ENCODE measurements at places on chromosomes 5 and 9.

DNA sequence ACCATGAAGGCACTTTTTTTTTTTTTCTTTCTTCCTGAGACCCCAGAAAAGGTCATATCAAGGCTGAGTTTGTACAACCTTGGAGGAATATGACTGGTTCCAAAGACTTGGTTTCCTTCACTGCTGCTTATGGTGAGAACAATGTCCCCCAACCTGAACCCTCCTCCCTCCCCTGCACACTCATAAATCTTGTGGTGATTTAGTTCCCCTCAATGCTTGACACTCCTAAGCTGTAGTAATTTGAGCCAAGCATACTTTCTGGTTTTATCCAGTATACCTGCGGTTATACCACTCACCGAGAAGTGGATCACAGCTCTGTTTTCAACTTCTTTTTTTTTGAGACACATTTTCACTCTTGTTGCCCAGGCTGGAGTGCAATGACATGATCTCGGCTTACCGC lies 149.9 kb upstream of the KLF4 start:
- DNase-seq, result peak; percentile 56

GRCh38 chr9:100112677-100113336 lies 13.8 kb downstream of the INVS start:
- no peak for DNase-seq

GRCh38 chr5:43627028-43627427 lies 24.0 kb downstream of the NNT start:
- DNase-seq, result peak; percentile 77

- DNase-seq, result no peak
These were observed 5.5 kb downstream of the PCYOX1L start for GRCh38 chr5:149363358-149363757.

GRCh38 chr5:151243564-151243963 lies 9.4 kb upstream of the GM2A start:
- no peak for DNase-seq

GRCh38 chr9:125758986-125759763 lies 12.0 kb downstream of the PBX3 start:
- no peak for DNase-seq

DNA sequence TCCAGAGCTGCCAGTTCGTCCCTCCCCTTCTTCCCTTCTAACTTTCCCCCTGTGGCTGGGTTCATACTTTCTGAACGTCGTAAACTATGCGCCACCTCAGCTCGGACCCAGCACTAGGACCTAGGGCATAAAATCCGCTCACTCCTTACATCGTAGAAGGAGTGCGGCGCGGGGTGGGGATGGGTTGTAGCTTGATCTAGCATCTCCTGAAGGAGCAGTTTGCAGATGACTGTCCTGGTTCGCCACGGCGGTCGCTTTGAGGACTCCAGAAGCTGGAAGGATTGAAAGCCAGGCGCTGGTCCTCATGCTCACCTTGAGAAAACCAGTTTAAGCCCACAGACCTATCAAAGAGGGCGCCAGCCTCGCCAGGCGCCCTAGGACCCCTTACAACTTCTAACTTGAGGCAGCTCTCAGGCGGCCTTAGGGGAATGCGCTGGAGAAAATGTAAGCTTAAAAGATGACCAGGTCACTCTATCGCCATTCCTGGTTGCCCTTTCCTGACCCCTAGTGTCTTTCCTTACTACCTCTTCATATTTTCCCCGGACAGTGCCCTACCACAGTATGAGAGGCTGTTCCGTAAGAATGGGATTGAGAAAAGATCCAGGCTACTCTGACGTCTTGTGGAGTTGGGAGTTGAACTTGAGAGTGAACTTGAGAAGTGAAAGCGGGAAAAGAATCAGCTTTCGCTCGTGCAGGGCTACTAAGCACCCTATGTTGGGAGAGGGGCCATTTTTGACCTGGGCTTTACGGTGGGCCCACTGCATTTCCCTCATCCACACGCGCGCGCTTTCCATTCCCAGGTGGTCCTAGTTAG lies 2.8 kb downstream of the RORB start:
- no peak for DNase-seq

Measured in SW 1271 (cell line).